Activated CD8-positive, alpha-beta memory T cell treated with anti-CD3 and anti-CD28 coated beads, Interleukin-2, amount 10 ng/mL, durations not matched to agents 7 days and 5 days (primary cell): ENCODE measurements at places on chromosomes 4 and X. TPM values are rescaled to one million over a fixed set of nuclear protein-coding genes. Genes with fewer than 3 reads are reported as not detected.

Gene RPGR
- 4.2 TPM for total RNA-seq

Gene DMRTC1
- total RNA-seq, result not detected

Gene SLC9B1
- total RNA-seq, result 1.3 TPM

Gene H2BW2
- not detected for total RNA-seq

GRCh38 chr4:86670298-86670697 is 76.2 kb downstream of the PTPN13 start:
- peaks cover 2% of the 10 kb centered on the region for H3K27me3 ChIP-seq
- H3K4me1 ChIP-seq, result no peaks in the 10 kb centered on the region
- DNase-seq, result no peak
- H3K4me3 ChIP-seq, result no peak overlapping the region

- H3K4me1 ChIP-seq, result no peaks in the 10 kb centered on the region
- no peaks in the 10 kb centered on the region for H3K36me3 ChIP-seq
- H3K27ac ChIP-seq, result no peak overlapping the region
- no peak overlapping the region for H3K4me3 ChIP-seq
- H3K27me3 ChIP-seq, result no peaks in the 10 kb centered on the region
- no peak for DNase-seq
Measured at GRCh38 chr4:28469387-28469786, 1608.7 kb downstream of the STIM2 start.

GRCh38 chrX:149371986-149372385 is 133.1 kb downstream of the IDS start:
- no peaks in the 10 kb centered on the region for H3K4me1 ChIP-seq
- no peaks in the 10 kb centered on the region for H3K27me3 ChIP-seq
- no peak overlapping the region for H3K27ac ChIP-seq
- no peak overlapping the region for H3K4me3 ChIP-seq
- DNase-seq, result no peak
- H3K36me3 ChIP-seq, result no peaks in the 10 kb centered on the region

- H3K27ac ChIP-seq, result no peak overlapping the region
- no peaks in the 10 kb centered on the region for H3K36me3 ChIP-seq
- H3K4me3 ChIP-seq, result no peak overlapping the region
- peaks cover 6% of the 10 kb centered on the region for H3K4me1 ChIP-seq
- H3K27me3 ChIP-seq, result no peaks in the 10 kb centered on the region
Measured at GRCh38 chrX:30814978-30815377, 74.1 kb downstream of the TAB3 start.

- no peaks in the 10 kb centered on the region for H3K4me1 ChIP-seq
- no peak overlapping the region for H3K4me3 ChIP-seq
- H3K27me3 ChIP-seq, result no peaks in the 10 kb centered on the region
- H3K36me3 ChIP-seq, result no peaks in the 10 kb centered on the region
- H3K27ac ChIP-seq, result no peak overlapping the region
- DNase-seq, result no peak
Measured at GRCh38 chr4:167555338-167556022, 321.2 kb upstream of the SPOCK3 start.

DNA sequence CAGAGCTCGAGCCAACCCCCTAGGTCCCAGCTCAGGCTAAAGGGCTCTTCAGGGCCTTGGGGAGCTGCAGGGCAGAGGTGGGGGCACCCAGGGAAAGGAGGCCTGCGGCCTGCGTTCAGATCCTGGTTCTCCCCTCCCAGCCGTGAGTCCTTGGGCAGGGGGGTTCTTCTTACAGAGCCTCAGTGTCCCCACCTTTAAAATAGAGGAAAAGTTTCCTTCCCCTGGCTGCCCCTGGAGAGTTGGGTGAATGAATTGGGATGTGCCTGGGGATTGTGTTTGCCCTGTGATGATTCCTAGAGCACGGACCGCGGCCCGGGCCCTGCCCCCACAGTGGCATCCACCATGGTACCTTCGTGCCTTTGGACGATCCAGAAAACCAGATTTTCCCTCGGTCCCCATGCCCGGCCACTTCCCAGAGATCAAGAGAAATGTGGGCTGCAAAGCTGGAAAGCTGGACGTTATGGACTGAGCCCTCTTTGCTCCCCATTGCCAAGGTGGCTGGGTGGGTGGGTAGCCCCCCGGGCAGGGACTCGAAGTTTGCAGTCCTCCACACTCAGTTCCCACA is 11.4 kb downstream of the HTRA3 start:
- H3K4me3 ChIP-seq, result no peak overlapping the region
- H3K36me3 ChIP-seq, result no peaks in the 10 kb centered on the region
- H3K27me3 ChIP-seq, result no peaks in the 10 kb centered on the region
- no peaks in the 10 kb centered on the region for H3K4me1 ChIP-seq

DNA sequence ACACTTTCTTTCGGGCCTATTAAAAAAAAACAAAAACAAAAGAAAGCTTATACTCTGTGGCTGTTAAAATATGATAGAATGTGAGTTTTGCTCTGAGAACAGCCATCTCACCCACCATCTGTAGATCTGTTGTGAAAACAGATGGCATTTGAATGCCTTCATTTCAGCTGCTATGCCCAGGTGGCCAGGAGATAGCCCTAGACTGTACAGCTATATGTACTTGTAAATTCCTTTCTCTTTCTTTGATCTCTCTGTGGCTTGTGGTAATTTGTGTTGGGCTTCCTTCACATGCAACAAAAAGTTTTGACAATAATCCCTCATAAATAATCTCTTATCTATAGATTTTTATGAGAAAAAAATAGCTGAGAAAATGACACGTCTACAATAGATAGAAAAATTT is 38.1 kb downstream of the PNPLA4 start:
- peaks cover 2% of the 10 kb centered on the region for H3K4me1 ChIP-seq
- H3K4me3 ChIP-seq, result no peak overlapping the region
- H3K36me3 ChIP-seq, result no peaks in the 10 kb centered on the region
- no peak overlapping the region for H3K27ac ChIP-seq

GRCh38 chrX:68365341-68365740 is 68.0 kb downstream of the OPHN1 start:
- H3K4me3 ChIP-seq, result no peak overlapping the region
- DNase-seq, result no peak
- H3K27ac ChIP-seq, result no peak overlapping the region
- no peaks in the 10 kb centered on the region for H3K36me3 ChIP-seq
